ENCODE measurements at places on chromosomes 1 and 21.
A peak's percentile ranks its signal among the peaks of the same experiment; 100 is the strongest.

- DNase-seq: no peak
Observed at GRCh38 chr1:223479261-223479660, 86.0 kb downstream of the CCDC185 start.

DNA sequence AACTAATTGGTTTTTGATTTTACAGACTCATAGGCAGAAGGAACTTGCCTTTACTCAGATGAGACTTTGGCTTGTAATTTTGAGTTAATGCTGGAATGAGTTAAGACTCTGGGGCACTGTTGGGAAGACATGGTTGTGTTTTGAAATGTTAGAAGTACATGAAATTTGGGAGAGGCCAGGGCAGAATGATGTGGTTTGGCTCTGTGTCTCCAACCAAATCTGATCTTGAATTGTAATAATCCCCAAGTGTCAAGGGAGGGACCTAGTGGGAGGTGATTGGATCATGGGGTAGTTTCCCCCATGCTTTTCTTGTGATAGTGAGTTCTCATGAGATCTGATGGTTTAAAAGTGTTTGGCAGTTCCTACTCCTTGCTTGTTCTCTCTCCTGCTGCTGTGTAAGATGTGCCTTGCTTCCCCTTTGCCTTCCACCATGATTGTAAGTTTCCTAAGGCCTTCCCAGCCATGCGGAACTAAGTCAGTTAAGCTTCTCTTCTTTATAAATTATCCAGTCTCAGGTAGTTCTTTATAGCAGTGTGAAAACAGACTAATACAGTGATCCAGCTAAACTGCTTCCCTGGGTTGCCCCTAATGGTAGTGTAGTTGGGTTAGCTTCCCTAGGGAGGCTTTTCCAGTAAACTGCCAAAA is 10.2 kb downstream of the CPT2 start:
- DNase-seq: no peak

DNA sequence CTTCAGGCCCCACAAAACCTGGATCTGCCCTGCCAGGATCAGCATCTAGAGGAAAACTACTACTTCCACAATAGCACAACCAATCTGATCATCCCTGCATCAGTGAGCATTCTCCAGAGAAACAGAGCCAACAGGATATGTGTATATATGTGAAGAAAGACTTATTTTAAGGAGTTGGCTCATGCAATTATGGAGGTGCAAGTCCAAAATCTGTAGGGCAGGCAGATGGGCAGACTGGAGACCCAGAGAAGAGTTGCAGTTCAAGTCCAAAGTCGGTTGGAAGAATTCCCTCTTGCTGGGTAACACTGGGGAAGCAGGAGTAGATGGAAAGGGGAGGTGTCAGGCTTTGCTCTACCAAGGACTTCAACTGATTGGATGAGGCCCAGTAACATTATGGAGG is 4.9 kb upstream of the HENMT1 start:
- no peak for DNase-seq

DNA sequence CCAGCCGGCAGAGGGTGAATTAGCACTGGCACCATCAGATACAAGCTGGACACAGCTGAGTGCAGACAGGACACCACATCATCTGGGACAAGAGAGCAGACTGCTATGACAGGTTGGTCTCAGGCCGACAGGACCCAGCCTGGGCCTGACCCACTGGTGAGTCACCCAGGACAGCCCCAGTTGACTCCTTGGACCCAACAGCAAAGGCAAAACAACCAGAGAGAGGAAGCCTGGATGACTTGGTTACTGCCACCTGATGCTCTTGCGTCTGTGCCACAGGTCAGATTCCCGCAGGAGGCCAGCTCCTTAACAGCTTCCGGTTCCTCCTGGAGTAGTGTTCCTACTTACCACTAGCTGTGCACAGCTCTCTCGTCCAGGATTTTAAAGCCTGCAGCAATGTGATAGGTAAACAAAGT is 18.5 kb downstream of the CCN1 start:
- DNase-seq: no peak

DNA sequence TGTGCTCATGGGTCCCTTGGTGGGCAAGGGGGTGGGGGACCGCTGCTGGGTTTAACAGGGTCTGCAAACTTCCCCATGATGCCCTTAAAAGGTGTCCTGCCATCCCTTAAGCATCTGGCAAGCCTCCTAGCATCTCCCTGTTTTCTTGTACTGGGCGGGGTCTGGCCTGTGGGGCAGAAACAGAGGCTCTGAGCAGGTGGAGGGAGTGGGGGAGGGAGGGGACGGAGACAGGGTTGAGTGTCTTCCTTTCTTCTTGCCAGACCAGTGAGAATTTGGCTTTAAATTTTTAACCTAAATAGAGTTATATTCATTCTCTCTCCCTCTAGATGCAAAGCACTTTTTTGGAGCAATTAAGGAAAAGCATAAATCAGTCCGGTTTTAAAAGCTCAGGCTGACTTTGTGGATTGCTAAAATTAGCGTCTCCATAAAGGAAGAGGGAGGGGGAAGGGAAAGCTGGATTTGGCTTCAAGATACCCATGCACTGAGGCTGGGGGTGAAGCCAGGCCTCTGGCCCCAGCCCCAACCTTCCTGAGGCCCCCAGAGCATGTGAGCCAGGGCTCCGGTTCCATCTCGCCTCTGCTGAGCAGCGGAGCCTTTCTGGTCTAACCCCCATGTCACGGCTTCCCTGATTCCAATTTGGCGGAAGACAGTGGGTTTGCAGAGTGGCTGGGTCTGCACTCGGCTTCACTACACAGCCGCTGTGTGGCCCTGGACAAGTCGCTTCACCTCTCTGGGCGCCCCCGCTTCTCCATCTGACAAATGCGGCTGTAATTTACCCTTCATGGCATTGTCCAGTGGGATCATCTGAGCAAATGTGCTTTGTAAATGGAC is 25.3 kb downstream of the IGSF21 start:
- DNase-seq: no peak

DNA sequence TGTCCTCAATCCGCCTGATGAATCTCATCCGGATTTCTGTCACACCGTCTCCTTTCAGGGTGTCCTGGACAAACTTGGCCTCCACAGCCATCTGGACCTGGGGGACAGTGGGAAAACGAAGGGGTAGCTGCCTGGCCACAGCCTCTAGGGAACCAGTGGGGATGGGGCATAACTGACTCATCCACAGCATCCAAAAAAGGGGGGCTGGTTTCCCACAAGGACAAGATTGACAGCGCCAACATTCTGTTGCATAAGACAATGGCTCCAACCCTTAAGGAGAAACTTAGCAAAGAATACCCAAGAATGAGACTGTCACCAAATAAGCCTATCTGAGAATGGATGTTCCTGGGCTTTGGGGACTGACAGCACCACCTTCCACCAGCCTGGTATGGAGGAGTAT is 12.1 kb downstream of the TRAPPC3 start:
- peak; percentile 36 for DNase-seq

DNA sequence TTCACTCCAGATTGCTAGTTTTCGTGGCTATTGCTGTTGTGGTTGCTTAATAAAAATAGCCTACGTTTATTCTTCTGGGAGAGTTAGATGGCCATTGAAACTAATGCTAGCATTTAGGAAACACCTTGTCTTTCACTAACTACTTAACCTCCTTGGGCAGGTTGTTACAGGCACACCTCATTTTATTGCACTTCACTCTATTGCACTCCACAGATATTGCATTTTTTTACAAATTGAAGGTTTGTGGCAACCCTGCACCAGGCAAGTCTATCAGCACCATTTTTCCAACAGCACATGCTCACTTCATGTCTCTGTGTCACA is 11.3 kb upstream of the MARK1 start:
- DNase-seq: no peak

- DNase-seq: no peak
Observed at GRCh38 chr1:244242446-244242845, 191.4 kb downstream of the ZBTB18 start.

DNA sequence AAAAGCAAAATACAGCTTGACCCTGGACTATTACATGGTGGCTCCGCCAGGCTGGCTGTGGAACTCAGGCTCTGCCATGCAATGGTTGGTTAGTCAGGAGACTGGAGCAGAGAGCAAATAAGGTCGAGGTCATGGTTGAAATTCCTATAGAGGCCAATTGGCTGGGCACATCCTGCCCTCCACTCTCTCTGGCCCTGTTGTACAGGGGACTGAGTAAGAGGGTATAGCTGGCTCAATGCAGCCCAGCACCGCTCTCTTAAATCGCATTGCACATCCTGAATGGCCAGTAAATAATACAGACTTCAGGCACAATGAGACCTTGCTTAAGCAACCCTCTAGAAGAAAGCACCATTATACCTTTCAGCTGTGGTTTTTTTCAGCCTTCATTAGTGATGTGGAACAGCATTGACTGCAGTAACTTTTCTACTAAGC is 59.3 kb upstream of the PPP2R5A start:
- DNase-seq: no peak

DNA sequence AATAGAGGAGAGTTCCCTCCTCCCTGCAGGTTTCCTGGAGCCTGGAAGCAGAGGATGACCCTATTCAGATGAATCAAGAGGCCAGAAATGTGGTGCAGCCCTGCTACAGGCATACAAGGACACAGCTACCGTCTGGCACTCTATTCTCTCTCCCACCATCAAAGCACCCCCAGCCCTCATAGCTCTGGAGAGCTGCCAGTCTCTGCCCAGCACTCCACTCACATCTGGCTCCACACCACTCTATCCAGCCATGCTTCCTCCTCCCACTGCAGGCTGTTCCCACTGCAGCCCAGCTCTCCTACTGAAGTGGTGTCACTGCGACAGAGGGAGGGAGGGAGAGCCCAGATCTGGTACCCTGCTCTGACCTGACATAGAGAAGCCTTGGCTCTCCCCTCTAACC is 18.4 kb downstream of the SYT2 start:
- DNase-seq: no peak

DNA sequence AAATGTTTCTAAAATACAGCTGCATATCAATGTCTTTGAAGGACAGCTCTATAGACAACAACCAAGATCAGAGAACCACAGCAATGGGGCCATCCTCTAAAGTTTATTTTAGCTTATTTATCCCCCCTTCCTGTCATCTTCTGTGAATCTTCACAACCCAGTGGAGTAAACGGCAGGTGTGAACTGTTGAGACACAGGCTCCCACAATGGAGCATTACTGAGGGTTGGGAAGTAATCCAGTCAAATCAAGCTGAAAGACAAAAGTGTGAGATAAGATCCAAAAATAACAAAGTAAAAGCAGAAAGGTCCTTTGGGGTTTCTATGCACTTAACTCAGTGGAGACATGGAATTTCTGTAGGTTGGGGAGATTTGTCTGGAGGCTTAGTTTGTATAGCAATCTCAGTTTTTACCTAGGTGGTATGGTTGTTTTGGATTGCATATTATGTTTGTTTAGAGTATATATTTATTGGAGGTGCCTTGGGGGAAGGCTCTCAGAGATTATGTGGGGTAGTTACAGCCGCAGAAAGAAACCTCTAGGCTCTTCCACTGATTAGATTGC is 286.9 kb upstream of the ADGRL2 start:
- DNase-seq: peak; percentile 12

DNA sequence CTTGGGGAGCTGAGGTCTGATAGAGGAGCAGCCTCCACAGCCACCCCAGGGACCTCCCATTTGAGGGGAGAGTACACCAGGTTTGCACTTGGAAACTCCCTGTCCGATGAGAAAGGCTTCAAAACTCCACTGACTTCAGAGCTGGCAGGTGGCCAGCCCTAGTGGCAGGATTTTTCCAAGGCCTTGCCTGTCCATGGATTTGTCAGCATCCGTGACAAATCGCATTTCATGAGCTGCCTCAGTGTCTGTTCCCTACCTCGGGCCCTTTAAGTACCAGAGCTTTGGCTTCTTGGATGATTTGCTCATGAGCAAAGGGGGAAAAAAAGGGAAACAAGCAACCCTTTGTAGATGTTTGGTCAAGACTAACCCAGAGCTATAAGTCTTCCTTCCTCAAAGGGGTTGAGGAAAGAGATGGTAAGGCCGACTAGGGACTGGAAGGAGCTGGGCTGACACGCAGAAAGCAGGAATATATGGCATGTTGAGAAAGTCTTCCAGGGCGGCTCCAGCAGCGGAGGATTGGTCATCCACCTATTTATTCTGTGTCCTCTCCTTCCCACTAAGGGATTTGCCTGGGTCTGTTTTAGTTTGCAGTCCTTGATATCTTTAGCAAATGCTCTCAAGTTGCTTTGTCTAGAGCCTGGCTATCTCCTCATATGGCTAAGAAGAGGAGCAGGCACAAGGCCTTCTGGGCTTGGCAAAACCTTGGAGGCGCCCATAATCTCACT is 2.7 kb upstream of the HSPG2 start:
- DNase-seq: peak; percentile 98

GRCh38 chr1:231695439-231696255 is 69.1 kb downstream of the DISC1 start:
- DNase-seq: peak; percentile 25

DNA sequence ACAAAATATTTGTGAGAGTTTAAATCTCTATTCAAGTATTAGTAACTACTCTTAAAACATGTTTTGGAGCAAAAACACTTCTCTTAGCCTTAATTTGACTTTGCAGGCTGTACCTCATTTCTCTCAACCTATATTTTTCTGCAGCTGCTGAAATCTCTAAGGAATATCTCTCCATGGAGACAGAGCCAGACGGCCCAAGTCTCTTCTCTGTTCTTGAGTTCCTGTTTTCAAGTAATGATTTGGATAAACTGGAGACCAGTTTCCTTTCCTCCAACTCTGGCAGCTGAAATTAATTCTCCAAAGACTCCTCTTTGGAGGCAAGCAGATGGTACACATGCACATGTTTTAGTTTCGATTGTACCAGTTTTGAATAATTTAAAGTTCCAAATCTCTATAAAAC is 659.7 kb upstream of the NEGR1 start:
- no peak for DNase-seq

GRCh38 chr1:222817529-222817928 is 2.7 kb downstream of the DISP1 start:
- DNase-seq: peak; percentile 93

DNA sequence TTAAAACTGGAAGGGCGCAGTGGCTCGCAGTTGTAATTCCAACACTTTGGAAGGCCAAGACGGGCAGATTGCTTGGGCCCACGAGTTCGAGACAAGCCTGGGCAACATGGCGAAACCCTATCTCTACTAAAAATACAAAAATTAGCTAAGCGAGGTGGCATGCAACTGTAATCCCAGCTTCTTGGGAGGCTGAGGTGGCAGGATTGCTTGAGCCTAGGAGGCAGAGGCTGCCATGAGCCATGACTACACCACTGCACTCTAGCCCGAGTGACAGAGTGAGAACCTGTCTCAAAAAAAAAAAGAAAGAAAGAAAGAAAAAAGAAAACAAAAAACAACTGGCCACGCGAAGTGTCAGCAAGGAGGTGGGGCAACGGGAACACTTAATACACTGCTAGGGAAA is 6.3 kb downstream of the UBE2G2 start:
- no peak for DNase-seq

DNA sequence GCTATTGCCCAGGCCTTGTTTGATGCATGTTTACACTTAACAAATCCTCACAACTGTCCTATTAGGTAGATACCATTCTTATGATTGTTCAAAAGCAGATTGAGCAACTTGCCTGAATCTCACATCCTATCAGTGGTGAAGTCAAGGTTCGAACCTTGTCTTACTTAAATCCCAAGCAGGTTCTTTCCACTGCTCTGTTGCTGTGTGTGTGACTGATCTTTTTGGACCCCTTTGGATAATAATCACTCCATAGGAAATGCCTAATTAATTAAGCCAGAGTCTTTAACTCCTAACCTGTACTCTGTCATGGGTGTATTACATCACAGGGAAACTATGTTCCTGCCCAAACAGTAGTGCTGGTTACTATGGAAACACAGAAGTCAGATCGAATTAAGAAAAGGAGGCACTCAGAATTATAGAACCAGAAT is 84.2 kb downstream of the SPATA46 start:
- DNase-seq: peak; percentile 17
